Right ventricle myocardium superior (tissue), 1 donor: ENCODE measurements at places on chromosomes 1 and 21. TPM values are rescaled to one million over a fixed set of nuclear protein-coding genes. Genes with fewer than 3 reads are reported as not detected.

WNT3A gene
- total RNA-seq, result not detected

TRIM67 gene
- 0.05 TPM for total RNA-seq

RHBDL2 gene
- total RNA-seq, result not detected

ATP1A2 gene
- 210 TPM for total RNA-seq

GRCh38 chr1:16082283-16083038 is 9.0 kb upstream of the FAM131C start:
- peak; percentile 80 for DNase-seq

DNA sequence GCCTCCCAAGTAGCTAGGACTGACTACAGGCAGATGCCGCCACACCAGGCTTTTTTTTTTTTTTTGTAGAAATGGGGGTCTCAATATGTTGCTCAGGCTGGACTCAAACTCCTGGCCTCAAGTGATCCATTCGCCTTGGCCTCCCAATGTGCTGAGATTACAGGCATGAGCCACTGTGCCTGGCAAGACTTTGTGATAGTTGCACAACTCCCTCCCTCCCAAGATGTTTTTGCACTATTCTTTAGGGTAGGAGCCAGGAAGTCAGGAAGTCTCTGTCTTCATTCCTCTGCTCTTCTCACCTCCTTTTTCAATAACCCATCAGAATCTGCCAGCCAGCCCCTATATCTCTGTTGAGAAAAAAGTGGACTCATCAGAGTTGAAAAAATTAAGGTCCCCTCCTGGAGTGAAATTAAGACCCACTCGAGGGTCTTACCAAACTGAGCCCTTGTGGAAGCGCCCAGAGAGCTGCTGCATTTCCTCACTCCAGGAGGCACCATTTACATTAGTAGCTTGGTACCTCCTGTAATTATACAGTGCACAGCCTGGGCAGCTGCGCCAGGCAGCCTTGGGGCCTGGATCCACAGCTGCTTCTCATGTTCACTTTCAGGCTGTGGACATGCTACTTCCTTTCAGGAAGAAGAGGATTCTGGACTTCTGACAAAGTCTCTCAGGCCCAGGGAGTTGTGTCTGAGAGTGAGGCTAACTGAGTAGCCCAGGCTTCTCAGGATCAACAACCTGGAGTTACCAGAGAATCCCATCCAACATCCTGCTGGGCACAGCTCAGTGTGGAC is 24.0 kb downstream of the TCEA3 start:
- DNase-seq, result no peak

DNA sequence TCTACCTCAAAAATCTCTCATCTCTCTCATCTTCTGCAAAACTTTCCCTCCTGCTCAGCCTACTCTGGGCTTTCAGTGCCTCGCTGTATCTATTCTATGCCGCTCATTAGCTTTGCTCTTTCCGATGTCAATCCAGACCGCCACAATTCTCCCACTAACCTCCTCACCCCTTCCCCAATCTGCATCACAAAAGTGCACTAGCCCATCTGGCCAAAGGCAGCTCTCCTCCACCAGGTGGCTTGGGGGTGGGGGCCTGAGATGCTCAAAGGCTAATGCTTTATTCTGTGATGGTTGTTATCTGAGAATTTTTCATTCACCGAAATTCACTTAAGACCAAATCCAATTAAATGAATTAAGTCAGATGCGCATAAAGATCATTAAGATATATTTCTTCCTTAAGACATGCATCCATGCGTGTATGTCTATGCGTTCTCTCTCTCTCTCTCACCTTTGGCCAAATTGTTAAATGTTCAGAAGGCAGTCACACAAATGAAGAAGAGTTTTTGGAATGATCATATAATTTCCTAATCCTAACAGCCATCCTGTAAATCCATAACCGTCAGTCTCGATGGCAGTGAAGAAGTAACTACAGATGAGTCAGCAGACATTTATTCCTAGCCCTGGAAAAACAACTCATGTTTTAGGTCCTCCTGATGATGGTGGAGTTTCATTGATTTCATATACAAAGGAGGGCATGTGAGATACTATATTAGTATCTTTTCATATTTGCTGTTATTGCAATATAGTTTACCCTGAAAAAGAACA is 111.3 kb downstream of the C1orf21 start:
- DNase-seq, result no peak

DNA sequence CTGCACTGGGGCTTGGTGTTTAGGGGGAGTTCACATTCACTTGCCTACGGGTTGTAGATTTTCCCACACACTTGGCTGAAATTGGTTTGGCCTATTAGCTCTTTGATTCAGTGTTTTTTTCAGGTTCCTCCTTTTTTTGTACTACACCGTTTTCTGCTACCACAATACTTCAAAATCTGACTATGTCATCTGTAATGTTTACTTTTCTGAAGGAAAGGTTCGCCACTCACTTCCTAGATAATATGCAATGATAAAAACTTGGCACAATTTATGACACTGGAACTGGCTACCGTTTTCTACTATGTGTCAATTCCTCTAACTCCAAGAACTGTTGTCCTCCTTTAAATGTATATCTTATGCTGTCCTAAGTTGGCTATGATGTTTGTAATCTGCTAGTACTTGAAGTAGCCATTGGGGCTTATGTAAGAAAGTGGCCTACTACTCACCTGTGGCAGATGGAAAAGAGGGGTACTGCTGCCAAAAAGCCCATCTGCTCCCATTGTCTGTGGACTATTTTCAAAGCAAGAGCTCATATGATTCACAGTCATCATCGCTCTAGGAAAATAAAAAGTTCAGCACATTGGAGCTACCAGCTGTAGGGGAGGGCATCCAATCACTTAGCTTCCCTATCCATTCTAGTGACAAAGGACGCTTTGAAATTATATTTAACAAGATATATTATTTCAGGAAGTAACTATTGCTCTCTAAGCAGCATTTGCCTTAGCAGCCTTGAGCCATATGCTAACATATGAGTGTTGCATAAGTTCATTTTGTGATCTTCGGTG is 42.4 kb upstream of the BACH1 start:
- no peak for DNase-seq

- DNase-seq, result no peak
These were observed 289.2 kb downstream of the GRIK1 start for GRCh38 chr21:29650523-29651022.

- no peak for DNase-seq
These were observed 1809.6 kb downstream of the BRINP3 start for GRCh38 chr1:188668083-188668482.

DNA sequence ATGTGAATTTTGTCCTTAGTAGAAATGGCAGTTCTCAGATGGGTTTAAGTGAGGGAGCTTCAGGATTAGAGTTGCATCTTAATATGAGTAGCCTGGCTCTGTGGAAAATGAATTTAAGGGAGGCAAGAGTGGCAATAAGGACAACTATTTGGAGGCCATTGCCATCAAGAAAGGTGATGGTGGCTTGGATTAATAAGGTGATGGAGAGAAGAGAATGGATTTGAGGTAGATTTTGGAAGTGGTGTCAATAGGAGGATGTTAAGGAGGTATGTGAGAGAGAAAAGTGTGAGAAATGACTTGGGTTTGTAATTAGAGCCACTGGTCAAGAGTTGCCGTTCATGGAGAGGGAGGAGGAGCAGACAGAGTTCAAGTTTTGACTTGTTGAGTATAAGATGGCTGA is 16.3 kb downstream of the CLIC4 start:
- DNase-seq, result no peak

GRCh38 chr21:41926117-41926806 is 27.6 kb downstream of the C2CD2 start:
- DNase-seq, result no peak

DNA sequence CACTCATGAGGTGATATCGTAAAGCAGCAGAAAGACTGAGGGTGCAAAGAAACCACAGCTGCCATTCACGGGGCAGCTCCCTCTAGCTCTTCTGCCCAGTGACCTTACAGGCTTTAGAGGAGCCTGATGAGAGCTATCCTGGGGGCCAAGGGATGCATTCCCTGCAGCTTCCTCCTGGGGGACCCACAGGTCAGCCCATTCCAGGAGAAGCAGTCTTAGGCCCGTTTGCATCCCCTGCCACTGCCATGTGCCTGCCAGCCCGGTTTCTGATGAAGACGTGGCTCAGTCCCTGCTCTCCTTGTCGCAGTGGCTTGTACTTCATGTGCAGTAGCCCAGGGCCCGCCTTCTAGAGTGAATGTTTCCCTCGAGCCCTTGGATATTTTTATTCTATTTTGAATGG is 22.8 kb downstream of the ATP5PO start:
- no peak for DNase-seq

DNA sequence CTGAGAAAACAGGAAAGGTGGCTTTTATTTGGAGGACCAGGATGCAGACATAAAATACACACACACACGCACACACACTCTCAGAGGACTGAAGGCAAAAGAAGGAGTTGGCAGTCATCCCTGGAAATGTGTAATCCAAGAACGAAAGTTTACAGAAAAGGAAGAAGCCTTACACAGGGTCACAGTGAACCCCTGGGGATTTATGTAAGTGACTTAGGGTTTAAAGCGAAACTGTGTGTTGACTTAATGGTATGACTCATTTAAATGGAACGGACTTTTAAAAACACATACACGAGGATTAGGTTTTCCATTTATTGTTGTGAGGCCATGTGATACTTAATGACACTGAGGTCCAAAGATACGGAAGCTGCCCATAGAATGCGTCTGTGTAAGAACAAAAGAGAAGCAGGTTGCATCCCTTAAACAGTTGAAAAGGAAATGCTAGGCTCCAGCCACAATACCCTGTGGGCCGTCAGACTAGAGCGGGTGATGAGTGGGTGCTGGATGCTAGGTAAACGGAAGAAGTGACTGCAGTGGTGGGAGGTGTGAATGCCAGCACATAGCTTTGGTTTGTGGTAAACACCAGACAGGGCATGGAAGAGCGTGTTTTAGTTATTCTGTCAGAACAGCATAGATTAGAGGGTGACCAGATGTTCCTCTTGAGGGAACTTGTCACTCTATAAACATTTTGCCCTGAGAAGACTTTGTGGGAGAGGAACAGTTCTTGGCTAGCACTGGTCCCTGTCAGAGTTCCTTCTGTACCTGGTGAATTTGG is 21.6 kb upstream of the BCL10 start:
- no peak for DNase-seq

GRCh38 chr1:231610388-231610787 is 16.2 kb upstream of the DISC1 start:
- no peak for DNase-seq

- DNase-seq, result no peak
These were observed 72.8 kb upstream of the NR5A2 start for GRCh38 chr1:199954699-199955098.

- DNase-seq, result no peak
These were observed 14.5 kb upstream of the C1orf141 start for GRCh38 chr1:67149179-67149770.

GRCh38 chr1:8600336-8600735 is 217.1 kb downstream of the RERE start:
- DNase-seq, result no peak

DNA sequence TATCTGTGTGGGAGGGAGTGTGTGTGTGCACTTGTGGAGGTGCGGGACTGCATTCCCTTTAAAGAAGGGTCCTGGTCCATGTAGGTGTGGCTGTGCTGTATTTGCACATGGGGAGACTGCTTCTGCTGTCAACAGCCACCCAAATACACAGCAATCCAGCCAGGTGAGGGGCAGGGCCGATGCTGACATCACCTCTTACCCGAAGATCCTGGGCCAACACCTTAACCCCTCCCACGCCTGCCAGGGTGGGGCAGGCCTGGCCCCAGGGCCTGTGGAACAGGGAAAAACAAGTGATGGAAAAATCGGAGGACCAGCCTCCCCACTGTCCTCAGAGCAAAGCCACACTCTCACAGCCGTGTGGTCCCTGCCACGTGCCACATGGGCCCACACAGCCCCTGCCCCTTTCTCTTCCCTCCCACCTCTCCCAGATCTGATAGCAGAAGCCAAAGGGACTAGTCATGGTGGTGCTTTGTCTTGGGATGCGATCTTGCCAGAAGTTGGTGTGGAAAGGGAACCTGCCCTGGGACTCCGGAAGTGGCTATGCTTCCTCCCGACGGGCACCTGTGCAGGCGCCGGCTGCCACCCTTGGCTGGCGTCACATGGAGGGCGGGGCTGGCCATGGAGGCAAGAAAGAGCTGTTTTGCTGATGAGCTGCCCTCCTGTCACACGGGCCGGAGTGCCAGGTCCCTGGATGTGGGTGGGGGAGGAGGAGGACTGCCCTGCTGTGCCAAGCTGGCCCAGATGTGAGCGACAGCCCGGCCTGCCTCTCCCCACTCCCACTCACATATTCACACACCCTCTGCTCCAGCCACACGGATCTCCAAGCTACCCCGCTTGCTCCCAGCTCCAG is 7.8 kb upstream of the CASZ1 start:
- no peak for DNase-seq

- no peak for DNase-seq
These were observed 24.9 kb upstream of the TADA1 start for GRCh38 chr1:166900987-166901386.

DNA sequence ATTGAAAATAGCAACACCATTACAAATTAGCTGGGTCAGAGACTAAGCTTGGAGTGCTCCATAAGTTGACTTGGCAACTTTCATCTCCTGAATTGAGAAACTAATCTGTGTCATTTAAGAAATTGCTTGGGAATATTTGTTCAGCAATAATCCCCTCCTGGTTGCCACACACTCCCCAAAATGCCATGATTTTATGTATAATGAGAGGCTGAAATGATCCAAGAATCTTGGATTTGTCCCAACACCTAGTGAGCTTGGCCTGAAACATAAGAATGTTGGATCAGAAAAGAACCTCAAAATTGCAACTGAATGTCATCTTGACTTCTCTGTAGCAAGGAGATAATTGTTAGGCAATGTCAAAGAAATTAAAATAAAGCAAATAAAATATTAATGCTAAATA is 805.9 kb upstream of the ADAMTS5 start:
- no peak for DNase-seq

- DNase-seq, result no peak
These were observed 5.4 kb downstream of the ZBTB48 start for GRCh38 chr1:6585081-6585722.

DNA sequence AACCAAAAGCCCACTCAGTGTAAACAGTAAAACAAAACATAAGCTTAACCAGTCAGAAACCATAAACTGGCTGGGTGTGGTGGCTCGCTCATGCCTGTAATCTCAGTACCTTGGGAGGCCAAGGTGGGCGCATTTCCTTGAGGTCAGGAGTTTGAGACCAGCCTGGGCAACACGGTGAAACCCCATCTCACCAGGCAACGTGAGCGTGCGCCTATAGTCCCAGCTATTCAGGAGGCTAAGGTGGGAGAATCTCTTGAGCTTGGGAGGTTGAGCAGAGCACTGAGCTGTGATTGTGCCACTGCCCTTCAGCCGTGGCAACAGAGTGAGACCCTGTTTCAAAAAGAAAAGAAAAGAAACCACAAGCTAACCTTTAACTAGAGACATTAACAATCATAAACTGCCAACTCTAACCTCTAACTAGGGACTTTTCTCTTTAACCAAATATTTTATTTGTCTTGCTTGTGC is 13.1 kb upstream of the PRRC2C start:
- no peak for DNase-seq

GRCh38 chr1:171961861-171962260 is 120.6 kb downstream of the DNM3 start:
- no peak for DNase-seq

GRCh38 chr1:245404952-245405351 is 250.2 kb downstream of the KIF26B start:
- no peak for DNase-seq

- no peak for DNase-seq
These were observed 6.3 kb upstream of the ATP1B1 start for GRCh38 chr1:169100208-169100607.
